Chondrocyte (in vitro differentiated cells): ENCODE measurements at places on chromosomes 16 and 17. TPM values are rescaled to one million over a fixed set of nuclear protein-coding genes. Genes with fewer than 3 reads are reported as not detected.

- DNase-seq: no peak
- H3K4me3 ChIP-seq: no peak overlapping the region
- no peak overlapping the region for H3K27ac ChIP-seq
- H3K4me1 ChIP-seq: peaks cover 2% of the 10 kb centered on the region
- H3K27me3 ChIP-seq: no peaks in the 10 kb centered on the region
Measured at GRCh38 chr17:37096071-37096470, 147.3 kb downstream of the AATF start.

DNA sequence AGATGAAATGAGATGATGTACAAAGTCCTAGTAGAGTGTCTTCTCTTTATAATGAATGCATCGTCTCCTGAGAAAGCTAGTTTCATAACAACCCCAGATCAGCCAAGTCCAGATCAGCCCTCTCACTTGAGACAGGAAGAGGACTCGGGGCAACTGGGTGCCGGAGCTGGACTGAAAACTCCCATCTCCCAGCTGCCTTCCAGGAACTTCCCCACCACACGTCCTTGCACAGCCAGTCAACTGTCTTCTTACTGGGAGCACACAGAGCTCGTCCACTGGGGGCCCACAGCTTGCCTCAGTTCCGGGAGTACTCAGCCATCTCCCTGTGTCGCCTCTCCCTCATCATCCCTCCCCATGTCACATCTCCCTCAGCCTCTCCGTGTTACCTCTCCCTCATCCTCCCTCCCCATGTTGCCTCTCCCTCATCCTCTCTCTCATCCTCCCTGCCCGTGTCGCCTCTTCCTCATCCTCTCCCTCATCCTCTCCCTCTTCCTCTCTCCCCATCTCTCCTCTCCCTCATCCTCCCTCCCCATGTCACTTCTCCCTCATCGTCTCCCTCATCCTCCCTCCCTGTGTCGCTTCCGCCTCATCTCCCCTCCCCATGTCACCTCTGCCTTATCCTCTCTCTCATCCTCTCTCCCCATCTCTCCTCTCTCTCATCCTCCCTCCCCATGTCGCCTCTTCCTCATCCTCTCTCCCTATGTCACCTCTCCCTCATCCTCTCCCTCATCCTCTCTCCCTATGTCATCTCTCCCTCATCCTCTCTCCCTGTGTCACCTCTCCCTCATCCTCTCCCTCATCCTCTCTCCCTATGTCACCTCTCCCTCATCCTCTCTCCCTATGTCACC is 22.4 kb upstream of the KCNH6 start:
- no peak overlapping the region for H3K27ac ChIP-seq
- peaks cover 5% of the 10 kb centered on the region for H3K4me1 ChIP-seq
- peaks cover 1% of the 10 kb centered on the region for H3K36me3 ChIP-seq
- no peak overlapping the region for H3K4me3 ChIP-seq
- H3K27me3 ChIP-seq: peaks cover 39% of the 10 kb centered on the region
- no peak for DNase-seq

TMEM107 gene
- 7.8 to 12.1 TPM (median 8.4 TPM) in 3 replicates for total RNA-seq

GRCh38 chr16:1862394-1862793 is 9.6 kb downstream of the MEIOB start:
- H3K4me3 ChIP-seq: no peak overlapping the region
- DNase-seq: no peak
- H3K36me3 ChIP-seq: no peaks in the 10 kb centered on the region
- no peaks in the 10 kb centered on the region for H3K27me3 ChIP-seq
- peaks cover 25% of the 10 kb centered on the region for H3K4me1 ChIP-seq
- H3K27ac ChIP-seq: no peak overlapping the region

GRCh38 chr17:82374626-82375331 is 3.2 kb downstream of the UTS2R start:
- no peak overlapping the region for H3K27ac ChIP-seq
- H3K27me3 ChIP-seq: peaks cover 32% of the 10 kb centered on the region
- no peaks in the 10 kb centered on the region for H3K36me3 ChIP-seq
- H3K4me3 ChIP-seq: no peak overlapping the region
- peaks cover 13% of the 10 kb centered on the region for H3K4me1 ChIP-seq
- peak; percentile 92 for DNase-seq

TBC1D3H gene
- not detected in 3 replicates for total RNA-seq

DNA sequence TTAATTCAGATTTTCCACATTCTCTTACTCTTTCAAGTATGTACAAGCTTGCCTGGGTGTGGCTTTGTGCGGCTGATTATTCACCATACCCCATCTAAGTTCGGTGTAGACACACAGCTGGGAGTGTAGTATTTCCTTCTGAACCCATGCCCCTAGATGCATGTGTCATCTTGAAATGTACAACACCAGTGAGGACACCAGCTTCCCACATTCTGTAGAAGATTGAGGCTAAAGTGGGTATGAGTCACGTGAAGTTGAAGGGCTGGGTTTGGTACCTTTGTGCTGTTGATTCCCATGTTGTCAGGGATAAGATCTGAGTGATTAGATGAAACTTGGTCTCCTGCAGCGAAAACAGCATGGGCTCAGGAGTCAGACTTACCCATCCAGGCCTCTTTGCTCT is 14.6 kb upstream of the DHX8 start:
- H3K27ac ChIP-seq: peak overlapping the region; percentile 92
- no peaks in the 10 kb centered on the region for H3K27me3 ChIP-seq
- H3K4me3 ChIP-seq: no peak overlapping the region
- no peaks in the 10 kb centered on the region for H3K36me3 ChIP-seq
- H3K4me1 ChIP-seq: peaks cover 22% of the 10 kb centered on the region
- no peak for DNase-seq

SPATA32 gene
- total RNA-seq: not detected in 3 replicates

DNA sequence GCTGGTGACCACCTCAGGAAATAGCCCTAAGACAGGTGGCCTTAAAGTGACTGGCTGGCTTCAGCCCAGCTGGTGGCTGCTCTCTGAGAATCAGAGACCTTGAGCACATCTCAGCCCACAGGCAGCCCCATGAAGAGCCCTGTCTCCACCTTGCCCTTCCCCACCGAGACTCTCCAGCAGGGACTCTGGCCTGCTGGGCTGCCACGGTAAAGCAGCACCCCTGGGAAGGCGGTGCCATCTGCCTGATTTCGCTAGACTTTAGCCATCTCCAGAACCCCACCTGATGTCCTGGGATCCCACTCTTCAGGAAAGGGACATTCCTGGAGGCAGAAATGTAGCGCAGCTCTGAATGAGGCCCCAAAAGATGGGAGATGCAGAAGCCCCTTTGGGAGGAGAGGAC is 45.2 kb upstream of the LGALS9 start:
- no peak for DNase-seq
- peaks cover 59% of the 10 kb centered on the region for H3K4me1 ChIP-seq
- H3K27me3 ChIP-seq: no peaks in the 10 kb centered on the region
- peak overlapping the region; percentile 96 for H3K27ac ChIP-seq
- H3K36me3 ChIP-seq: peaks cover 22% of the 10 kb centered on the region

DNA sequence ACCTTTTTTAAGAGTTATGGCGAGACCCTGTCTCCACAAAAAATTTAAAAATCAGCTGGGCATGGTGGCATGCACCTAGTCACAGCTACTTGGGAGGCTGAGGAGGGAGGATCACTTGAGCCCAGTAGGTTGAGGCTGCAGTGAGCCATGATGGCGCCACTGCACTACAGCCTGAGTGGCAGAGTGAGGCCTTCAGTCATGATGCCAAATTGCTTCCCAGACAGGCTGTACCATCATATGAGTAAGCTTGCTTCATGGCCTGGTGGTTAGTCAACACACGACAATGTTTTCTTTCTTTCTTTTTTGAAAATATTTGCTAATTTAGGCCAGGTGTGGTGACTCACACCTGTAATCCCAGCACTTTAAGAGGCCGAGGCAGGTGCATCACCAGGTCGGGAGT is 12.5 kb downstream of the NTAN1 start:
- H3K27me3 ChIP-seq: no peaks in the 10 kb centered on the region
- peaks cover 10% of the 10 kb centered on the region for H3K4me1 ChIP-seq
- H3K27ac ChIP-seq: peak overlapping the region; percentile 51
- peaks cover 26% of the 10 kb centered on the region for H3K36me3 ChIP-seq

GRCh38 chr16:22313876-22314470 is 16.8 kb downstream of the POLR3E start:
- no peak for DNase-seq
- H3K27me3 ChIP-seq: no peaks in the 10 kb centered on the region
- no peak overlapping the region for H3K27ac ChIP-seq
- no peak overlapping the region for H3K4me3 ChIP-seq
- H3K4me1 ChIP-seq: no peaks in the 10 kb centered on the region
- peaks cover 15% of the 10 kb centered on the region for H3K36me3 ChIP-seq

DNA sequence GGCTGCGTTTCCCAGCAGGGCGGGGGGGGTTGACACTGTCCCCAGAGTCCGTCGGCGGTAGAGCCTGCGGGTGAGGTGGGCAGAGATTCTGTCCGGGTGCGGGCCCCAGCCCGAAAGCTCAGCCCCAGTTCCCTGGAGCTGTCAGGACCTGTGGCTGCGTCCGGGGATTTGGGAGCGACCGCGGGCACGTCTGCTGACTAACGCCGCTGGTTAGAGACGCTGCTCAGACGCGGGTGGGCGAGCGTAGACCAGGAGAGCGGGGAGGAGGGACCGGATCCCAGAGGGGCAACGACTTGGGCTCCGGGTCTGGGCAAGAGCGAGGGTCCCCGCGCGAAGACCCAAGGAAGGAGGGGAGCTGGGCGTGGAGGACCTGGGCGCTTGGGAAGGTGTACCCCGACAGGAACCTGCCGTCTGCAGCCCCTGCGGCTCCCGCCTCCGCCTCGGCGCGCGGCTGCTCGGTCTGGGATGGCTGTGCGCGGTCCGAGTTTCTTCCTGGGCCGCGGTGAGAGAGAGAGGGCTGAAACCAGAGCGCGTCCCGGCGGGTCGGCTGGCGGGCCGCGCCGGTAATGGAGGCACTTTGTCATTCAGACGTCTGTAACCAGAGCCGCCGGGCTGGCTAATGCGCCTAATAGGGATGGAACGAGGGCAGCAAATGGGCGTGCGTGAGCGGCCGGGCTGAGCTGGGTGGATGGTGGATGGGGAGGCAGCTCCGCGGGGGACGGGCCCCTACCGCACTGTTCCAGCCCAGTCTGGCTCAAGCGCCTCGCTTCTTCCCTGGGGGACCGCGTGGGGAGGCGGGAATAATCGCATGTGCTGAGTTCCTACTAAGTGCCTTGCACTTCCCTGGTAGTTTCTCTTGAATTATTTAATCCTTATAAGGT is 2.3 kb downstream of the NGFR start:
- peak overlapping the region; percentile 59 for H3K27ac ChIP-seq
- no peak for DNase-seq
- no peaks in the 10 kb centered on the region for H3K36me3 ChIP-seq
- peaks cover 19% of the 10 kb centered on the region for H3K4me1 ChIP-seq

CDH15 gene
- 0.20 to 0.23 TPM in 2 of 3 replicates, not detected in the other for total RNA-seq

DNA sequence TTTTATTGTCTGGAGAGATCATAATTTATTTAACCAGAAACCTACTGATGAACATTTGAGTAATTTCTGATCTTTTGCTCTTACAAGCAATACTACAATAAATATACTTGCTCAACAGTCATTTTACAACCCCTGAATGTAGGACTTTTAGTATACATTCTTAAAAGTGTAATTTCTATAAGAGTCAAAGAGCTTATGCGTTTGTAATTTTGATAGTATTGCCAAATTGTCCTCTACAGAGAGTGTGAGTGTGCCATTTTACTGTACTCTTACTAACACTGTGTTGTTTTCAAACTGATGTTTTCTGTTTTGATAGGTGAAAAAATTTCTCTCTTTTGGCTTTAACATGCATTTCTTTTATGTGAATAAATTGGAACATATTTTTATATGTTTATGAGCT is 139.1 kb downstream of the FTO start:
- H3K27me3 ChIP-seq: no peaks in the 10 kb centered on the region
- peaks cover 4% of the 10 kb centered on the region for H3K36me3 ChIP-seq
- DNase-seq: no peak

DNA sequence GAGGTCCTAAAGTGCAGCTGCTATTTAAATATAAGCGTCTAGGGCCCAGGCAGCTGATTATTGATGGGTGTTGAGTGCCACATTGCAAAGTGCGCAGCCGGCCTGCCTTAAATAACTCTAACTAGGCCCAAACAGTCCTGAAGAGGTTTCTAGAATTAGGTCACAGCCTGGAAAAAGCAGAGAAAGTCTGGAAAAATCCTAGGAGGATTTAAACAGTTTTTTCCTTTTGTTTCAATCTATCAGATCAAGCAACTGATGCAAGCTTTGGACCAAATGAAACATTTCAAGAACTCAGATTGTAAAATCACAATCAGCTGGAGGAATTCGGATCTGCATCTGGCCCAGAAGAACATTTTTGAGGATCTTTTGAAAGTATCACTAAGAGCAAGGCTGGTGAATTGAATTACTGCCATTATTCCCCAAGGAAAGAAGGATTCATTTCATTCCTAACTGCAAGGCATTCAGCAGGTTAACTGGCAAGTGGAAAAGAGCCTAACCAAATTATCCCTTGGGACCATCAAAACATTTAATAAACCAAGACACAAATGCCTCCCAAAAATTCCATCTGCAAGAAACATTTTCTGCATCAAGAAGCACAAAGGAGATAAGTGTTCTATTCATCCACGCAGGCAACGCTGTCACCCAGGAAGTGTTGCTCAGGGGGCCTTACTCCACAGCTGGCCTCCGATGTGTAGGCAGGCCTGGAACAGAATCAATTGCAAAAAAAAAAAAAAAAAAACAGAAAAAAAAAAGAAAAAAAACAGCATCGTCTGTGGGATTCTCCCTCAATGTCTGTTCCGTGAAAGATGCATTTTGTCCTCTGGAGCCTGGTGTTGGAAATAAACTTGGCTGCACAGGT is 46.1 kb downstream of the IRX3 start:
- DNase-seq: no peak
- no peak overlapping the region for H3K27ac ChIP-seq
- peaks cover 23% of the 10 kb centered on the region for H3K27me3 ChIP-seq
- peaks cover 2% of the 10 kb centered on the region for H3K36me3 ChIP-seq

CRYBA1 gene
- total RNA-seq: not detected in 3 replicates

TBC1D16 gene
- total RNA-seq: 51.4 to 72.7 TPM (median 55.4 TPM) in 3 replicates

HSPB9 gene
- not detected in 3 replicates for total RNA-seq

DNA sequence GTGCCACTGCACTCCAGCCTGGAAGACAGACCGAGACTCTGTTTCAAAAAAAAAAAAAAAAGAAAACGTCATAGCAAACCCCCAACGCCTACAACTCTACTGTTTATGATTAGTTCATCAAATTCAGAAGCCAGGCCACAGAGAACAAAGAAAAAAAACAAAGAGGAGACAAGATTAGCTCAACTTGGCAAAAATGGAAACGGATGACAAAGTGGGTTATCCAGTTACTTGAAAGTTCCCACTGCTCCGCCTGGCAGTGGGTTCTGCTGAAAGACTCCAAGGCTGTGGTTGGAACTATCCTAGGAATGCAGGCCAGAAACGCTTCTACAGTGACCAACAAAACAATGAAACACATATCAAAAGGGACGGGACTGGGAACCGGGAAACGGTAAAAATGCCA is 53.1 kb downstream of the MRM3 start:
- H3K36me3 ChIP-seq: no peaks in the 10 kb centered on the region
- peak overlapping the region; percentile 92 for H3K27ac ChIP-seq
- no peak for DNase-seq
- no peaks in the 10 kb centered on the region for H3K27me3 ChIP-seq
- H3K4me3 ChIP-seq: peak overlapping the region; percentile 8

SNAI3 gene
- not detected in 3 replicates for total RNA-seq

NPIPA5 gene
- 6.9 to 11.5 TPM (median 7.7 TPM) in 3 replicates for total RNA-seq

DNA sequence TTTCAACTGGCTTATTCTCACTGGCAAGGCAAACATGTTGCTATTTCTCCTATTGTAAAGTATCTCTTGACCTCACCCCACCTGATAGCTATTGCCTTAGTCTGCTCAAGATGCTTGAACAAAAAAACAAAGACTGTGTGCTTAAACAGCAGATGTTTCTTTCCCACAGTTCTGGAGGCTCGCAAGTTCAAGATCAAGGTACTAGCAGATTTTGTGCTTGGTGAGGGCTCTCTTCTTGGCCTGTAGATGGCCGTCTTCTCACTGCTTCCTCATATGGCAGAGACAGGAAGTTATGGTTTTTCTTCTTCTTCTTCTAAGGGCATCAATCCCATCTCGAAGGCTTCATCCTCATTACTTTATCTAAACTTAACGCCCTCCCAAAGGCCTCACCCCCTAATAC is 109.7 kb upstream of the CLEC3A start:
- H3K36me3 ChIP-seq: no peaks in the 10 kb centered on the region
- DNase-seq: no peak
- no peak overlapping the region for H3K4me3 ChIP-seq
- no peak overlapping the region for H3K27ac ChIP-seq
- no peaks in the 10 kb centered on the region for H3K27me3 ChIP-seq

IRX3 gene
- 0.47 to 0.85 TPM (median 0.56 TPM) in 3 replicates for total RNA-seq
